ENCODE measurements at places on chromosomes 6 and 20.
A peak's percentile ranks its signal among the peaks of the same experiment; 100 is the strongest.

DNA sequence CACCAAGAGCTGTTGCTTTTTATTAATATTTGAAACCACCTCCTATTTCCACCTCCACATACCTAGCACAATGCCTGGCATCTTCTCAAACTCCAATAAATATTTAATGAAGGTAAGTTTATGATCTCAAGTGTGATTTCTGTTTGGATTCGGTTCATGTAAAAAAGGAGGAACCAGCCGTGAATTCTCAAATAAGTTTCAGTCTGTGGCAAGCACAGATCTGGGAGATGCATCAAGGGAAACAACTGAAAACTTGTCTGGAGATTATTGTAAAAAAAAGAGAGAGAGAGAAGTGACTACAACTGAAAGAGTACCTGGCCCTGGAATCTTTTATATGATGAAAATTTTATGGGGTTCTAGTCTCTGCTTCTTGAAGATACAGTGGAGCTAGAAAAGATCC, 52.8 kb upstream of the PNRC1 start:
- DNase-seq = no peak

GRCh38 chr6:66376001-66376400, 669.0 kb upstream of the EYS start:
- no peak for DNase-seq

DNA sequence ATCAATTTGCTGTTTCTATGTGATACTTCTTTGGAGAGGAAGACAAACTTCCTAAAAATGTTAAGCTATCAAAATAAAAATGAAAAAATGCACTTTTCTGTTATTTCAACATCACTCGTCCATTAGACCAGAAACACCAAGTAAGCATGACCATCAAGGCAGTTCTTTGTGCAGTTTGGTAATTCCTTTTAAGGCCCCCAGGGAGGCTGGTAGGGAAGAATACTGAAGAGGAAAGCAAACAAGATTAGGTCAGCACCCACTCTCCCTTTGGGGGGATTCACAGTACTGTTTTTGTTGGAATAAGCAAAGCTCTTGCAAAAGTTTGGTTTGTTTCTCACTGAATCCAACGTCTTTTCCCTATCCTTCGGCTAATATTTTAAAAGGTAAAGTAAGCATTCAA, 206.8 kb upstream of the SLC35B3 start:
- DNase-seq = no peak

DNA sequence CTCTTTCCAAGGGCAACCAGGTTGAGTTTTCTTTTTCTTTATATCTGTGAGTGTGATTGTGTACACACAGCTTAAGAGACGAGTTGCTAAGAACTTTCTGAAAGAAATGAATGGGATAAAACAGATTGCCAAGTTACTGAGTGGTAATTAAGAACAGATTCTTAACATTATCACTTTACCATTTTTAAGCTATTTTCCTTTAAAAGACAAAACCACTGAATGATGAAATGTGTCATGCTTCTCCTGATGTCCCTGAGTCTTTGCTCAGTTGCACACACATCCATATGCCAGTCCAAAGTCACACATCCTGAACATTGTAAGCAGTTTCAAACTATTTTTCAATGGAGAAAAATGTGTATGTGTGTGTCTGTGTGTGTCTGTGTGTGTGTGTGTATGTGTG, 5.5 kb upstream of the DAAM2 start:
- no peak for DNase-seq

- no peak for DNase-seq
These were observed 1.9 kb downstream of the DDAH2 start for GRCh38 chr6:31727034-31727716.

- DNase-seq = no peak
These were observed 74.6 kb upstream of the CD93 start for GRCh38 chr20:23160536-23161243.

DNA sequence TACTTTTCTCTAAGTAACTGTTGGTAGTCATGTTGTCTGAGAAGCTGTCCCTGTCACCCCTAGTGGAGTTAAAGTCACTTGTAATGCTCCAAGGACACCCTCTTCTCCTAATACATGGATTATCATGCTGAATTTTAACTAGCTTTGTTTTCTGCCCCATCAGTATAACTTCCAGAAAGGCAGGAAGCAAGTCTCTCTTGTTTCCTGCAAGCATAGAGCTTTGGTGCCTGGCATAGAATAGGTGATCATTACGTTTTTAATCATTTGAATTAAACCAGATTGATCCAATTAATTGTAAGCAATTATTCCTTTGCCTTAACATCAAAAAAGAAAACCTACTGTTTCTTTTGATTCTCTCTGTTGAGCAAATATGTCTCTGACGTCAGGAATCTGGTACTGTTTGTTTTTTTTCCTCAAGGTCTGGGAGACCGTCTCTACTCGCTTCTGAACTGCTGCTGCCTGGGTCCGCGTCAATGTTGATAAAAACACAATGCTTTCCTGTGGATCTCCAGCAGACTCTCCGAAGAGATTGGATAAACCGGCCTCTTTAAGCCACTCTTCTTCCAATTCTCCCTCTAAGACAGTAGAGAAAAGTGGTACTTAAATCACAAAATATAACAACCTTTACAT, 71.8 kb downstream of the ARHGAP18 start:
- peak; percentile 21 for DNase-seq

DNA sequence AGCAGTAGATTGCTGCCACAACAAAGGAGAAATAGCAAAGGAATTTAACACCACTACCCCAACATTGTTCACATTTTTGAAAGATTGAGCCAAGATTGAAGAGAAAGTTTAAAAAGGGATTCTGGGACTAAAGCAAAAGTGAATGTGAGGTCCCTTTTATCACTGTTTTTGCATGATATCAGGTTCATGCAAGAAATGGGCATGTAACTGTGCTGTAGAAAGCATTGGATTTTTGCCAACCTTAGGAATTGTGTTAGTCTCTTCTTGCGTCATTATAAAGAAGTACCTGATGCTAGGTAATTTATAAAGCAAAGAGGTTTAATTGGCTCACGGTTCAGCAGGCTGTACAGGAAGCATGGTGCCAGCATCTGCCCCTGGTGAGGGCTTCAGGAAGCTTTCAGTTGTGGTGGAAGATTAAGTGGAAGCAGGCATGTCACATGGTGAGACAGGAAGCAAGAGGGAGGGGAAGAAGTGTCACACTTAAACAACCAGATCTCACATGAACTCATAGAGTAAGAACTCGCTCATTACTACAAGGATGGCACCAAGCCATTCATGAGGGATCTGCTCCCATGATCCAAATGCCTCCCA, 4.6 kb upstream of the GJB7 start:
- DNase-seq = no peak

All from NCI-H1105 (cell line).